ENCODE measurements at places on chromosomes 3 and 15.

- DNase-seq, result peak; percentile 14
Observed at GRCh38 chr3:119664370-119664769, 4.0 kb upstream of the POPDC2 start.

- no peak for DNase-seq
Observed at GRCh38 chr15:34331809-34332208, 5.8 kb downstream of the SLC12A6 start.

GRCh38 chr3:159130108-159130507 lies 328.3 kb downstream of the MFSD1 start:
- DNase-seq, result peak; percentile 20

- no peak for DNase-seq
Observed at GRCh38 chr3:62446337-62446940, 73.1 kb upstream of the FEZF2 start.

GRCh38 chr3:16395212-16395611 lies 118.3 kb downstream of the RFTN1 start:
- no peak for DNase-seq

DNA sequence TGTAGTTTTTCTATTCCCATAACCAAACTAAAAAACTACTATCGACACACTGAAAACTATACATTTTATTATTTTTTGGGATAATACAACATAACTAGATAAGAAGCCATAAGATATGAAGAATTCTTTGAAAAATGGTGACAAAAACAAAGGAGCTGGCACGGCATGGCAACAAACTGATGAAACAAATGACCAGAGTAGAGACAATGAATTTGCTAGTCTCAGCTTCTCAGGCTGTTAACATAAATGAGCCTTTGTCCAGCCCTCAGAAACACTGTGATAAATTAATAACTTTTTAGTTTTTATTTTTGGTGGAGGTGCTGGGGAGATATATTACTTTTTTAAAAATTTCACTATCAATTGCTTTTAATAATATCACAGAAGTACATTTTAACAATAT lies 100.7 kb downstream of the SMARCC1 start:
- no peak for DNase-seq

DNA sequence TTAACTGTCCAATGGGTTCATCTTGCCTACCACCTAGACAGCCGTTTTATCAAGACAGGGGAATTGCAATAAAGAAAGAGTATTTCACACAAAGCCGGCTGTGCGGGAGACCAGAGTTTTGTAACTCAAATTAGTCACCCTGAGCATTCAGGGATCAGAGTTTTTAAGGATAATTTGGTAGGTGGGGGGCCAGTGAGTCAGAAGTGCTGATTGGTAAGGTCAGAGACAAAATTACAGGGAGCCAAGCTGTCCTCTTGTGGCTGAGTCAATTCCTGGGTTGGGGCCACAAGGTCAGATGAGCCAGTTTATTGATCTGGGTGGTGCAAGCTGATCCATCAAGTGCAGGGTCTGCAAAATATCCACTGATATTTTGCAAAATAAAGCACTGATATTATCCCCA lies 29.9 kb upstream of the GPD1L start:
- peak; percentile 35 for DNase-seq

DNA sequence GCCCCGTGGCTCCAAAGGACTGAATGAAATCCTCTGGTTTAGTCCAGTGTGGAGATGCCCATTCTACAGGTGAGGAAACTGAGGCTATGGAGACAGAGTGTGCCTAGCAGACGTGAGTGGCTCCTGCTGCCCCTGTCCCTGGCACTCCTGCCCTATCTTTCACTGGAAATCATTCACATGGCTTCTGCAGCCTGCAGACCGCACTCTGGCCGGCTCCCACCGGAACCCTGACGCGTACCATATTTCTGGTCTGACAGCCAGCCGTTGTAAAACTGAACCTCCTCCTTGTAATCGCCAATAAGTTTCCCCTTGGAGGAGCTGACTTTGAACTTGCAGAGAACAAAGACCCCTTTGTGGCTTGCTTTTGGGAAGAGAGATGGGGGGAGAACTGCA lies 136.5 kb downstream of the CHSY1 start:
- DNase-seq, result no peak

GRCh38 chr15:63999177-63999576 lies 47.1 kb downstream of the DAPK2 start:
- DNase-seq, result no peak

DNA sequence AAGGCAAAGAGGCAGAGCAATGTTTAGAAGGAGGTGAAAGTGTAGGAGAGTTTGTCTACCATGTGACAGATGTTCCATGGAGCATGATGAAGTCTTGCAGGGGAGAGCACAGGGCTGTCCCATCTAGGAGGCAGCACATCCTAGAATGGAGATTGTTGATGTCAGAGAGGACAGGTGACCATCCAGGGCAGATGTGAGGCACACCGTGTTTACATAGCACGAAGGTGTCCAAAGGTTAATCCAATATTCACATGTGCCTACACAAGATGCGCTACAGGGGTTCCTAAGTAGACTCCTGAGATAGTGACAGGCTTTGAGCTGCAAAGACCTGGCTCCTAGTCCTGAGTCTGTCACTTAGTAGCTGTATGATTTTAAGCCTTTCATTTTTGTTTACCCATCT lies 219.3 kb upstream of the SLCO3A1 start:
- DNase-seq, result no peak

GRCh38 chr15:59203008-59203407 lies 3.6 kb upstream of the LDHAL6B start:
- no peak for DNase-seq

GRCh38 chr15:43702174-43702573 lies 8.5 kb downstream of the CKMT1A start:
- no peak for DNase-seq

DNA sequence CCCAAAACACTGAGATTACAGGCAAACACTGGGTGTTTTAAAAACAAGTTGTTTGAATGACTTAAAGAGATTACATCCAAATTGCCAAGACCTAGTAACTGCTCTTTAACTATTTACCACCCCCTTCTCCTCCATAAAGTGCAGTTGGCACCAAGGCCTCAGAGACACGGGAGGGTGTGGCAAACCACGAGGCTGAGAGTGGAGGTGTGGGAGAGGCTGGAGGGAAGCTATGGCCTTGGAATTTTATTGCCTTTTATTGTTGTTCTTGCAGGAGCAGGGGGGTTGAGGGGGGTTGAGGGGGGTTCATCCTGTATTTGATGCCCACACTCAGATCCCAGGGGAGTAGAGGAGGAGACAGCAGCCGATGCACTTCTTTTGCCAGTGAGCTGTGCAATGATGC lies 75.9 kb upstream of the CTDSPL start:
- DNase-seq, result no peak

DNA sequence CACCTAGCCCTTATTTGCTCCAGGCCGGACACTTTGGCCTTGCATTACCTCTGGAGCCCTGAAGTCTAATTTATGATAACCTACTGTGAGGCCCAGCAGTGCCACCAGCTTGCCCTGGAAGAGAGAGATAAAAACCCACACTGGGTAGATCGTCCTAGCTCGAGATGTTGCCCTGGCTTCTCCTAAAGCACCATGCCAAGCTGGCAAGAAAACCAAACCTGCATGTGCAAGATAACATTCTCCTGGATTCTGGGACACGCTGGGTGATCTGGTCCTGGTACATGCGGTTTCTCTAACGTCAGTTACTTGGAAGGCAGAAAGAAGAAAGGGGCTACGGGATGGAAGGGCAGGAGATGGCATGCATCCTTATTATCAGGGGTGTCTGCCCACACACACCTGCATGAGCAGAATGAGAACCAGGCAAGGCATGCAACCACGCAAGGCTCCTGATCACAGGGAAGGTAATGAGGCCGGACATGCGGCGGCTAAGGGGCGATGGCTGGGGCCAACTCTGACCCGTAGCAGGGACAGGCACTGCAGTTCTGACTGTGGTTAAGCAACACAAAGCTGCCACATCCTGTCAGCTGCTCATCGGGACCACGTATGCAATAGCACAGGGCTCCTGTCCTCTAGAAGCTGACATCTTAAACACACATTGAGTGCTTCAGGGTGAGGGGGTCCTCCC lies 73.0 kb downstream of the OXNAD1 start:
- peak; percentile 9 for DNase-seq

DNA sequence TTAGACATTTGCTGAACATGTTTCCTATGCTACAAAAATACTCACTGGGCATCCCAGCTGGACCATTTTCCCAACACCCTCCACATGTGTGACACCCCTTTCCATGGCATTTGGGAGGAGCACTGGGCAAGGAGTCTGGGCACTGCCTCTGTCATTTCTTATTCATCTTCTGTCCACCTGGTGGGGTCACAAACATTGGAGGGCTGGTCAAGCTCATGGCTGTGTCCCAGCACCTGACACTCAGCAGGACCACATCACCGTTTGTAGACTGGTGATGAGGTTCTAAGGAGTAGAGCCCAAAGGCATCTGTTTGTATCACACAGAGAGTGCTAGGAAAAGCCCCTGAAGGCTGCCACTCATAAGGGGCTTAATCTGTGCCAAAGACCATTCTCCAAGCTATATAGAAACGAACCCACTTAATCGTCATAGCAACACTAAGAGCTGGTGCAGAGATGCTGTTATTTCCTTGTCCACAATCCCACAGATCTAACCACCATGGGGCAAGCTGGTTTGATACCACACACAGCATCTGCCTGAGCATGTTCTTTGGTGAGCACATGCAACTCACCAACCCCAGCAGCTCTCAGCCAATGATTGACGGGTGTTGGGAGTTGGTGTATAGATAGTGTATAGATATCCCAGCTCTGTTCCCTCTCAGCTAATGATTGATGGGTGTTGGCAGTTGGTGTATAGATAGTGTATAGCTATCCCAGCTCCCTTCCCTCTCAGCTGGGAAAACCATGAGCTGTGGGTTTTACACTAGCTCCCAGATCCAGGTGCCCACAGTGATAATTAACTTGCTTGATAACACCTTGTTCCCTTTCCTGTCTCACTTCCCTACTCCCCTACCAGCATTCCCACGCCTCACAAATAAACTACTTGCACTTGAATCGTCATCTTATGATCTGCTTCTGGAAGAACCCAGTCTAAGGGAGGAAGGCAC lies 42.7 kb upstream of the ATP2B2 start:
- DNase-seq, result no peak

GRCh38 chr3:126402666-126403302 lies 8.1 kb downstream of the CFAP100 start:
- no peak for DNase-seq

GRCh38 chr3:168152149-168152548 lies 56.4 kb upstream of the GOLIM4 start:
- DNase-seq, result no peak

- DNase-seq, result peak; percentile 87
Observed at GRCh38 chr15:51622604-51623370, at the start of gene DMXL2. Gene DMXL2, minus strand, starts transcription at chr15:51622771. Its CDS starts 226 bp downstream, at chr15:51622545.

- DNase-seq, result peak; percentile 80
Observed at GRCh38 chr15:83380059-83380458, 67.1 kb upstream of the SH3GL3 start.

DNA sequence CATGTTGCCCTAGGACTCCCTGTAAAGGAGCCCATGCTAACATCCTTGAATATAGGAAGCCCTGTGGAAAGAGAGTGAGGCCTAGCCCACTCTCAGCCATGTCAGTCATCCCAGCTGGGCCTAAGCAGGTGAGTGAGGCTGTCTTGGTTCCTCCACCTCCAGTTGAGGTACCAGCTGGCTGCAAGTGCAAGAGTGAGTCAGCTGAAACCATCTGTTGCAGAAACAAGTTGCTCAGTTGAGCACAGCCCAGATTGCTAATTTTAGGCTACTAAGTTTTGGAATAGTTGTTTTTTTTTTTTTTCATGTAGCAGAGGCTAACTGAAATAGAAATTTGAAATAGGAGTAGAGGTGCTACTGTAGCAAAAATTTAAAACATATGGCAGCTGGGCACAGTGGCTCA lies 43.7 kb upstream of the ADPGK start:
- DNase-seq, result no peak

DNA sequence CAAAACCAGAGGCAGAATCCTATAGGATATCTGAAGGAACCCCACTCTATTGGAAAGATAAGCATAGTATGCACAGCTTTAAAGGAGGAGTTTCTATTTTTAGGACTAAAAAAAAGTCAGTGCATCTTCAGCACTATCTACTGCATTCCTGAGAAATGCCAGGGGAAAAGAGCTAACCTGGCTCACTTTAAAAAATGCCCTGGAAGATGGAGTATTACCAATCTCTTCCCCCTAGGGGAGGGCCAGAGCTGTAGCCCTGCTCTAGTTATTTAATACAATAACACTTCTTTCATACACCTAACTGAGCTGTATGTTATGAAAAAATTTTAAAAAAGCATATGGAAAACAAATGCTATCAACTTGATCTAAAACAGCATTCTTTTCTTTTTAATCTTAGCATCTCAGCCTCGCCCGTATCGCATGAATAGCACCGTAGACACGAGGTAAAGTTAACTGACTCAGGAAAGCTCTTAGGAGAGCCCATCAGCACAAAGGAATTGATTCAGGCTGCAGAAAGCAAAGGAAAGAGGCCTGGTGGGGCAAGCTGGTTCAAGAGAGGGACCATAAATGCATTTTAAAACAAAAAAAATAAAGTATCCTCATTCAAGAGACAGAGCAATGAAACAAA lies 50.2 kb downstream of the TGM4 start:
- no peak for DNase-seq

GRCh38 chr3:157089455-157090221 lies 70.3 kb downstream of the CCNL1 start:
- DNase-seq, result peak; percentile 64

- no peak for DNase-seq
Observed at GRCh38 chr15:92655178-92655995, at the start of gene FAM174B. Gene FAM174B, minus strand, starts transcription at chr15:92655775.

DNA sequence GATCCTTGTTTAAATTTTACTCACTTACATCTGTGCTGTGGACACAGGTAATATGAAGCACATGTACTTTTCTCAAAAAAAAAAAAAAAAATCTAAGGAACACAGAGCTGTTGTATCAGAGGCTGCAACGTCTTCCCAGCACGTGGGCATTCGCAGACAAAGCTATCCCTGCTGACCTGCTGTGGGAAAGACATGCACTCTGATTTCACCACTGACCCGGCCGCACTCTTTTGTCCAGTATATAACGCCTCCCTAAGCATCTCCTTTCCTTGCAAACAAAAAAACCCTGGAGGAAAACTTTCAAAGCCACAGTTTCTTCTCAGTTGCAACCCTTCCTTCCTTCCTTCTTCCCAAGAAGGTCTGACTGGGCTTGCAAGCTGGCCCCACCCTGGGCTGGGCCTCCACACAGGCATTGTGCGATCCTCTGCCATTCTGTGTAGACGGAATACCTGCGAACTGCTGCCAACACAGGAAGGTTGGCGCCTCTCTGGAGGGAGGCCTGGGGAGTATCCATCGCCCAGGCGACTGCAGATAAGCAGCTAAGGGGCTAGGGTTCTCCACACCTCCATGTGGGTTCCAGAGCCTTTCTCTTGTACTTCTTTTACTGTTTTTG lies 50.8 kb downstream of the SLC12A8 start:
- no peak for DNase-seq

GRCh38 chr3:163708428-163708827 lies 1369.9 kb downstream of the SI start:
- no peak for DNase-seq

- no peak for DNase-seq
Observed at GRCh38 chr15:66763186-66764071, 61.4 kb downstream of the SMAD6 start.

DNA sequence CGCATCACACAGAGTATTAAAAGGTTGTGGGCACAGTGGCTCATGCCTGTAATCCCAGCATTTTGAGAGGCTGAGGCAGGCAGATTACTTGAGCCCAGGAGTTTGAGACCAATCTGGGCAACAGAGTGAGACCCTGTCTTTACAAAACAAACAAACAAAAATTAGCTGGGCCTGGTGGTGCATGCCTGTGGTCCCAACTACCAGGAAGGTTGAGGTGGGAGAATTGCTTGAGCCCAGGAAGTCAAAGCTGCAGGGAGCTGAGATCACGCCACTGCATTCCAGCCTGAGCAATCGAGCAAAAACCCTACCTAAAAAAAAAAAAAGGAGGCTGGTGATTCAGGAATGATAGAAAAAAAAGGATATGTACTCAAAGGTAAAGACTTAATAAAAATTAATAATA lies 28.2 kb upstream of the ST6GAL1 start:
- peak; percentile 15 for DNase-seq
